ENCODE measurements at places on chromosomes 12 and 14. TPM values are rescaled to one million over a fixed set of nuclear protein-coding genes. Genes with fewer than 3 reads are reported as not detected.

DNA sequence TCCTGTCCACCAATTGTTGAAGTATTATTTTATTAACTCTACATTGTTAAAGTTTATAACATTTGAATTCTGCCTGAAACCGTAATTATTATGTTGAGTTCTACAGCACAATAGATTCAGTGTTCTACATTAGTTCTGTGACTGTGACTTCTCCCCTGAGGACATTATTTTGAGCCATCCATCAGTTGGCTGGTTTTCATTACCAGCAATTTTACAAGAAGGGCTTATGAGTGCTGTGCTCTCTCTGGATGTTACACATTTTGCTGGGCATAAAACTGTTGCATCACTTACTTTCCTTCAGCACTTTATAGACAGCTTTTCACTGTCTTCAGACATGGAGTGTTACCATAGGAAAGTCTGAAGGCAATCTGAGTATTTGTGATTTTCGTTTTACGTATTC lies 118.2 kb upstream of the KITLG start:
- DNase-seq, result no peak
- H3K36me3 ChIP-seq, result peaks cover 10% of the 10 kb centered on the region
- no peaks in the 10 kb centered on the region for H3K27me3 ChIP-seq
- H3K4me3 ChIP-seq, result no peak overlapping the region
- peaks cover 5% of the 10 kb centered on the region for H3K4me1 ChIP-seq
- H3K27ac ChIP-seq, result no peak overlapping the region

GRCh38 chr12:56010111-56010570 lies 10.7 kb upstream of the IKZF4 start:
- H3K27ac ChIP-seq, result no peak overlapping the region
- no peak overlapping the region for H3K4me3 ChIP-seq
- H3K36me3 ChIP-seq, result no peaks in the 10 kb centered on the region
- peaks cover 1% of the 10 kb centered on the region for H3K27me3 ChIP-seq
- no peak for DNase-seq

DNA sequence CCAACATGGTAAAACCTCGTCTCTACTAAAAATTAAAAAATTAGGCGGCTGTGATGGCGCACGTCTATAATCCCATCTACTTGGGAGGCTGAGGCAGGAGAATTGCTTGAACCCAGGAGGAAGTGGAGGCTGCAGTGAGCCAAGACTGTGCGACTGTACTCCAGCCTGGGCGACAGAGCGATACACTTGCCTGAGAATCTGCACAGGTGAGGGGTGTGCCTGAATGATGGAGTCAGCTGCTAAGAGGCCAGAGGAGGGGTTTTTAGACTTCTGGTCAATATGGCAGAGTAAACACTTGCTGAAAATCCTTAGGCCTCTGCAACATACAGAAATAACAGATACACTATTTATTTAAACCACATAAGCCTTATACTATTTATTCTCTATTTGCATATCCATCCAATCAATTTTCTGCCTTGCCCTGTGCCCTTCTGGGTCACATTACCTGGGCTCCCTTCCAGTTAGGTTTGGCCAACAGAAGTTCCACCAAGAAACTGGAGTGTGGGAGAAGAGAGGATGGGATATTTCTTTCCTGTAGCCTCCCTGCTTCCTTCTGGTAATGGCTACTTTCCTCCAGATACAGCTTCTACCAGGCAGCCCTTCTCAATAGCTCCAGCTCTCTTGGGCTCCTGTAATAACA lies 117.6 kb downstream of the EFCAB11 start:
- no peak overlapping the region for H3K27ac ChIP-seq
- H3K27me3 ChIP-seq, result peaks cover 2% of the 10 kb centered on the region
- no peak overlapping the region for H3K4me3 ChIP-seq
- peaks cover 11% of the 10 kb centered on the region for H3K4me1 ChIP-seq

GRCh38 chr14:49240383-49240782 lies 345.8 kb downstream of the RPS29 start:
- no peaks in the 10 kb centered on the region for H3K4me1 ChIP-seq
- no peak for DNase-seq
- no peak overlapping the region for H3K4me3 ChIP-seq
- no peaks in the 10 kb centered on the region for H3K27me3 ChIP-seq
- H3K36me3 ChIP-seq, result peaks cover 8% of the 10 kb centered on the region
- H3K27ac ChIP-seq, result no peak overlapping the region

LUM gene
- total RNA-seq, result 59.9 TPM

SLC6A12 gene
- total RNA-seq, result not detected

DNA sequence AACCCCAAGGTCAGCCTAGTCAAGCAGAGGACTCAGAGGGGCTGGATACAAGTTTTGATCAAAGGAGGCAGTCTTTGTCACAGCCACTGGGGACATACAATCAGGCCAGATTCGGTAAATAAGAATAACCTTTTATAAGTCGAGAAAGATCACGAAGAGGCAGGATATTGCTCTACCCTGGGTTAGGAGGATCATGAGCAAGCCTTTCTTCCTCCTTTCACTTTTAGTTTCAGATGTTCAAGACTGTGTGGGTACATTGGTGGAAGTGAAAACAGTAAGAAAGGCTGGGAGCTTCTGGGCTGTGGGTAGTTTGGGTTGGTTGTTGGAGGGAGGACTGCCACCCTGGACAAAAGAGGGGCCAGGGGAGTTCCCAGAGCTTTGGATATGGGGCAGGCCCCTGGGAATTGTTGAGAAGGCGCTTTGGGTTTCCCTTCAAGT lies 127.7 kb downstream of the SNAPC1 start:
- H3K4me3 ChIP-seq, result no peak overlapping the region
- H3K27me3 ChIP-seq, result peaks cover 18% of the 10 kb centered on the region
- DNase-seq, result no peak
- H3K27ac ChIP-seq, result no peak overlapping the region
- H3K36me3 ChIP-seq, result no peaks in the 10 kb centered on the region
- H3K4me1 ChIP-seq, result peaks cover 18% of the 10 kb centered on the region

CD69 gene
- total RNA-seq, result not detected

NGB gene
- not detected for total RNA-seq

DNA sequence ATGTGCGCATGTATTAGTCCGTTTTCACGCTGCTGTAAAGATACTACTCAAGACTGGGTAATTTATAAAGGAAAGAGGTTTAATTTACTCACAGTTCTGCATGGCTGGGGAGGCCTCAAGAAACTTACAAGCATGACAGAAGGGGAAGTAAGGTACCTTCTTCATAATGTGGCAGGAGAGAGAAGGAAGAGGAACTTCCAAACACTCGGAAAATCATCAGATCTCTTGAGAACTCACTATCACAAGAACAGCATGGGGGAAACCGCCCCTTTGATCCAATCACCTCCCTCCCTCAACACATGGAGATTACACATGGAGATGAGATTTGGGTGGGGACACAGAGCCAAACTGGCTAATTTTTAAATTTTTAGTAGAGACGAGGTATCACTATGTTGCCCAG lies 41.8 kb upstream of the SNX6 start:
- H3K36me3 ChIP-seq, result no peaks in the 10 kb centered on the region
- DNase-seq, result no peak
- H3K27ac ChIP-seq, result no peak overlapping the region

C12orf43 gene
- total RNA-seq, result 17.8 TPM

GRCh38 chr14:72535485-72535884 lies 358.4 kb downstream of the DPF3 start:
- H3K36me3 ChIP-seq, result peaks cover 25% of the 10 kb centered on the region
- peaks cover 8% of the 10 kb centered on the region for H3K27me3 ChIP-seq
- no peak overlapping the region for H3K27ac ChIP-seq
- no peaks in the 10 kb centered on the region for H3K4me1 ChIP-seq
- no peak for DNase-seq
- no peak overlapping the region for H3K4me3 ChIP-seq

- H3K4me1 ChIP-seq, result peaks cover 100% of the 10 kb centered on the region
- peak overlapping the region; percentile 99 for H3K27ac ChIP-seq
- H3K4me3 ChIP-seq, result peak overlapping the region; percentile 86
- no peaks in the 10 kb centered on the region for H3K36me3 ChIP-seq
- peak; percentile 82 for DNase-seq
Measured at GRCh38 chr14:77041881-77042545, 13.5 kb upstream of the IRF2BPL start.

- no peak for DNase-seq
- no peak overlapping the region for H3K4me3 ChIP-seq
- H3K27ac ChIP-seq, result no peak overlapping the region
- H3K4me1 ChIP-seq, result no peaks in the 10 kb centered on the region
- no peaks in the 10 kb centered on the region for H3K27me3 ChIP-seq
Measured at GRCh38 chr14:104246401-104247335, 108.3 kb downstream of the KIF26A start.

BTG1 gene
- total RNA-seq, result 47.6 TPM

AMN gene
- total RNA-seq, result not detected

DNA sequence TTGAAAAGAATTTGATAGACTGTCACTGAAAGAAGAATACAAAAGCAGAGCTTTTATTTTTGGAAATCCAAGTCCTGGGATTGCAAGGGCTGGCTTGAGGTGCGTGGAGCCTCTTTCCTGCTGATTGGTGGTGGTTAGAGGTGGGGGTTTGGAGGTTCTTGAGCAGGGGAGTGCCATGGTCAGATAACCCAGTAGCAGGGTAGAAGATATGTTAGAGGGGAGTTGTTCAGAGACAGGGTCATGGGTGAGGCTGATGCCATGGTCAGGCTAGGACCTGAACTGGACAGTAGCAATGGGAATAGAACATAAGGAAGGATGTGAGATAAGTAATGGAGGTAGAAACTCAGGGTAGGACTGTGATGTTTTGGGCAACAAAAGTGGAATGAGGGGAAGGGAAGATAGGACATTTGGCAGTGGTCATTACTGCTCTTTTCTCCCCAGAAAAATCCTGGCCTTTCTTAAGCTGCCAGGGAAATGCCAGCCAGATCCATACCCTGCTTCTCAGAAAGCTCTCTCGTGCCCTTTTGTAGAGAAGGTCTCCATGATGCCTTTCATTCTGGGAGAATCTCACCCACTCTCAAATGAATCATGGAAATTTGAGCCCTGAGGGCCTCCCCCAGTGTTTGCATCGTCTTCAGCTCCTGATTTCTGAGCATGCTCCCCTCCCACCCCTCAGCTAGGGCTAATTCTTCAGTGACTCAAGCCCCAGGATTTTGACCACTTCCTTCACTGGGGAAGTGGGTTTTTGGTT lies 9.5 kb downstream of the EMP1 start:
- peak overlapping the region; percentile 98 for H3K27ac ChIP-seq
- H3K36me3 ChIP-seq, result peaks cover 55% of the 10 kb centered on the region
- H3K4me1 ChIP-seq, result peaks cover 100% of the 10 kb centered on the region
- peak; percentile 97 for DNase-seq
- peak overlapping the region; percentile 75 for H3K4me3 ChIP-seq

PRH2 gene
- not detected for total RNA-seq

DNA sequence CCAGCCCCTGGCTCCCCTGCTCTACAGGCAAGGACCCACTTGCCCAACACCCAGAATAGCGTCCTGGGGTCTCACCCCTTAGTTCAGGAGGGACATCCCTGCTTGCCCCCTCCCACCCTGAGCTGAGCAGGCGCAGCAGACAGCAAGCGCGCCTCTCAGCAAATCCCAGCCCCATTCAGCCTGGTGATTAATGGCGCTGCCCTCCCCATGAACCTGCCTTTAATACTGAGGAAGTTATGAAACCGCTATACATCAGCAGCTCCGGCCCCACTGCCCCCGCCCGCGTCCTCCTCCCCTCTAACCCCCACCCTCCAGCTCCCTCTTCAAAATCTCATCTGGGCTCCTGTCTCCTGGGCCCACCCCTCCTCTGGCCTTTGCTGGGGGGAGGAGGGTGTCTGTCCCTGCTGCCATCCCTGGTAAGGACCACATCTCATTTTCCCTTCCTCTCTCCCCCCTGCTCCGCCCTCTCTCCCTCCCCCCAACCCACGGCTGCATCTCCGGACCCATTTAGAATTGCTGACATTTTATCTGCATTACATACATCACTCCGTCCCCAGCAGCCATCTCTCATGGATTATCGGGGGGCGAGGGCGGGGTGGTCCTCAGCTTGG lies 7.1 kb upstream of the SMUG1 start:
- peaks cover 34% of the 10 kb centered on the region for H3K4me1 ChIP-seq
- peak; percentile 15 for DNase-seq
- H3K36me3 ChIP-seq, result no peaks in the 10 kb centered on the region
- H3K27me3 ChIP-seq, result peaks cover 21% of the 10 kb centered on the region
- peak overlapping the region; percentile 2 for H3K27ac ChIP-seq
- H3K4me3 ChIP-seq, result peak overlapping the region; percentile 31

DNA sequence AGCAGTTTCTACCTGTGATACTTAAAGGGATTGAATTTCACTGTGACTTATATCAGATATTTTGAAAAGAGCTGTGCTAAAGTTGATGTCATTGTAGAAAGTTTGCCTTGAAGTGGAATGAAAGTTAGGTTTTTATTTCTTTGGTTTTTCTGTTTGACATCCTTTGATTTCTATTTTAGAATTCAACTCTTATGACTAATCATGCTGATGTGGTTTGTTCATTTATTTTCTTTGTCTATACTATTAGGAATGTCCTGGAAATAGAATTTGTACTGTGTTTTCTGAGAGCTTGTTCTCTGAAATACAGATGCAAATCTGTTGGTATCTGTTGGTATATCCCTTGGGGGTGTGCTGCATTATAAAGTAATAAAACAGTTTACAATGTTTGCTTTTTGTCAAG lies 3.3 kb downstream of the CNOT2 start:
- peak overlapping the region; percentile 77 for H3K4me3 ChIP-seq
- peaks cover 5% of the 10 kb centered on the region for H3K27me3 ChIP-seq
- DNase-seq, result peak; percentile 35
- peaks cover 23% of the 10 kb centered on the region for H3K36me3 ChIP-seq
- H3K4me1 ChIP-seq, result peaks cover 85% of the 10 kb centered on the region

GRCh38 chr12:26467351-26467750 lies 272.0 kb downstream of the SSPN start:
- no peaks in the 10 kb centered on the region for H3K36me3 ChIP-seq
- H3K27ac ChIP-seq, result no peak overlapping the region
- peaks cover 15% of the 10 kb centered on the region for H3K4me1 ChIP-seq

- peak overlapping the region; percentile 17 for H3K4me3 ChIP-seq
- peak; percentile 83 for DNase-seq
- peak overlapping the region; percentile 51 for H3K27ac ChIP-seq
Measured at GRCh38 chr12:4824380-4824779, 85.3 kb upstream of the KCNA1 start.

GRCh38 chr14:22506778-22507351 lies 82.2 kb downstream of the DAD1 start:
- H3K4me1 ChIP-seq, result peaks cover 21% of the 10 kb centered on the region
- peaks cover 6% of the 10 kb centered on the region for H3K27me3 ChIP-seq
- no peak overlapping the region for H3K4me3 ChIP-seq
- no peak overlapping the region for H3K27ac ChIP-seq
- no peaks in the 10 kb centered on the region for H3K36me3 ChIP-seq

DNA sequence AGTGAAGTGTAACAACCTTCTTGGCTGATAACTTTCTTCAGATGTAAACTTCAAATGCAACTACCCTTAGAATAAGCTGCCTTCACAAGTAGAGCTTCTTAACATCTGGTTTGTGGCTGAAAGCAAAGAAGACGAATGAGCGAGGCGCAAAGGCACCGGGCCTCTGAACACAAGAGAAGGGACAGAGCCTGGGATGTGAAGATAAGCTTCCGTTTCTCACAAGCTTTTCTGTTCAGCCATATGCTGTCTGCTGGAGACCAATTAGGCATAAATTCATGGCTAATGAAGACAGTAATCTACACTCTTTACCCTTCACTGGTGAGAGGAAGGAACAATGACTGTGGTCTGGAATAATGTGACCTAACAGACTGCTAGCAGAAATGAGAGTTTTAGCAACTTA lies 195.2 kb downstream of the ATXN7L3B start:
- no peaks in the 10 kb centered on the region for H3K4me1 ChIP-seq
- no peak overlapping the region for H3K27ac ChIP-seq
- H3K27me3 ChIP-seq, result no peaks in the 10 kb centered on the region
- H3K4me3 ChIP-seq, result no peak overlapping the region
- no peak for DNase-seq
